ENCODE measurements at places on chromosomes 3 and 15.

GRCh38 chr3:157066335-157067098 lies 93.4 kb downstream of the CCNL1 start:
- DNase-seq = no peak

DNA sequence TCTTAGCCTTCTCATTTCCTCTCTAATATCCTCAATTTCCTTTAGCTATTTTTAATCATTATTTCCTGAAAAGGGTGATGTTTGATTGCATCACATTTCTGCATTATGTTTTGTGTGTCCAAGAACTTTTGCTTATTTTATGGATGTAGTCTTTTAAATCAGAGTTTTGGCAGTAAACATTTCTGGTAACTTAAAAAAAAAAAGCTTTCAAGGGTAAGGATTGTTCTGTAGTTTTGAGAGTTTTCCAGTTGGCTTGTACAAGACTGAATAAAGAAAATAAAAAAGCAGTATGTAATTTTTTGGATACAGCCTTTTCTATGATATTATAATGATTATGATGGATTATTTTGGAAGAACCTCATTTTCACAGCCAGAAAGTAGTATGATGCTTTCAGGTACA lies 99.4 kb downstream of the DHX36 start:
- DNase-seq = no peak

DNA sequence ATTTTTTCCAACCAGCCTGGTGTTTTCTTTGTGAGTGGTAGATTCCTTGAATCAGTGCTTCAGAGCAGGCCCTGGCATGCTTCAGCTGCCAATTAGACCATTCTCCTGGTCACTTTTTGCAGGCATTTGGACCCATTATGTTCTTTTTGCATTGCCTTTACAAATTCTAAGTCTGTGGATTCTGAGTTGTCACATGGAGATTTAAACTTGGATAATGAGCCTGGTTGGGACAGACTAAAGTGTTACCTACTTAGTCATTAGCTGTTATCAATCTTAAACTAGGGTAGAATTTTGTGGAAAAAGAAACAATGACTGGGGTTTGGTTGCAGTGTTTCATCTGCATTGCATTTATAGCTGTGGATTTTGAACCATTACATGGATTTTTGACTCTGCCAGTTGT lies 40.6 kb downstream of the ARHGEF26 start:
- DNase-seq = no peak

DNA sequence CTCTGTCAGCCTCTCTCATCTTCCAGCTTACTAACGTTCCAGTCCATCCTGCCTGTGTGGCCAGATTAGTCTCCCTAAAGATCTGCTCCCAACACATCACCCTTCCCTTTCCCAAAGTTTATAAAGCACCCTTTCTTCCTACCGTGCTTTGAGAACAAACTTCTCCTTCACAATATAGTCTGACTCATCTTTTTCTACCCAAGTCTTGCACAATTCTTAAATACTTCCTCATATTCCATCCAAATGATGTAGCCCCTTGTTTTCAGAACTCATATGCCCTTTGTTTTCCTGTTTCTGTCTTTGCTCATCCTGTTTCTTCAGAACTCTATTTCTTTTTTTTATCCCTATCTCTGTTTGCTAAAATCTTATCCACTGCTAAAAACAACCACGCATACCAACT lies 326.8 kb downstream of the MFSD1 start:
- DNase-seq = peak; percentile 9

DNA sequence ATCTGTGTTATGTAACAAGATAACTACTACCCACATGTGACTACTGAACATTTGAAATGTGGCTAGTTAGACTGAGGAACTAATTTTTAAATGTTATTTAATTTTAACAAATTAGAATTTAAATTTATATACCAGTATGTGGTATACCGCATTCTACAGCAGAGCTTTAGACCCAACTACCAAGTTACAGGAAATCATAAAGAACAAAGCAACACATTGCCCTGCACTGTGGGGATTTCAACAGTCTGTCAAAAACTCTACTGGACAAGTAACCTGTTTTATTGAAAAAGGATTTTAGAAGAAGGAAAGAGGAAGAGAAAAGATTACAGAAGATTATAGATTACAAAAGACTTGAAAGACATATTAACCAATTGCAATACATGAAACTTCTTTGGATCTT lies 64.9 kb downstream of the DPH6 start:
- DNase-seq = no peak

- DNase-seq = peak; percentile 47
These were observed 49.8 kb upstream of the ARL8B start for GRCh38 chr3:5072100-5072816.

- peak; percentile 27 for DNase-seq
These were observed 3.3 kb upstream of the CD96 start for GRCh38 chr3:111538681-111539083.
